ENCODE measurements at places on chromosomes 16 and 17.

GRCh38 chr17:35129154-35129972 is 7.9 kb downstream of the FNDC8 start:
- DNase-seq = no peak

DNA sequence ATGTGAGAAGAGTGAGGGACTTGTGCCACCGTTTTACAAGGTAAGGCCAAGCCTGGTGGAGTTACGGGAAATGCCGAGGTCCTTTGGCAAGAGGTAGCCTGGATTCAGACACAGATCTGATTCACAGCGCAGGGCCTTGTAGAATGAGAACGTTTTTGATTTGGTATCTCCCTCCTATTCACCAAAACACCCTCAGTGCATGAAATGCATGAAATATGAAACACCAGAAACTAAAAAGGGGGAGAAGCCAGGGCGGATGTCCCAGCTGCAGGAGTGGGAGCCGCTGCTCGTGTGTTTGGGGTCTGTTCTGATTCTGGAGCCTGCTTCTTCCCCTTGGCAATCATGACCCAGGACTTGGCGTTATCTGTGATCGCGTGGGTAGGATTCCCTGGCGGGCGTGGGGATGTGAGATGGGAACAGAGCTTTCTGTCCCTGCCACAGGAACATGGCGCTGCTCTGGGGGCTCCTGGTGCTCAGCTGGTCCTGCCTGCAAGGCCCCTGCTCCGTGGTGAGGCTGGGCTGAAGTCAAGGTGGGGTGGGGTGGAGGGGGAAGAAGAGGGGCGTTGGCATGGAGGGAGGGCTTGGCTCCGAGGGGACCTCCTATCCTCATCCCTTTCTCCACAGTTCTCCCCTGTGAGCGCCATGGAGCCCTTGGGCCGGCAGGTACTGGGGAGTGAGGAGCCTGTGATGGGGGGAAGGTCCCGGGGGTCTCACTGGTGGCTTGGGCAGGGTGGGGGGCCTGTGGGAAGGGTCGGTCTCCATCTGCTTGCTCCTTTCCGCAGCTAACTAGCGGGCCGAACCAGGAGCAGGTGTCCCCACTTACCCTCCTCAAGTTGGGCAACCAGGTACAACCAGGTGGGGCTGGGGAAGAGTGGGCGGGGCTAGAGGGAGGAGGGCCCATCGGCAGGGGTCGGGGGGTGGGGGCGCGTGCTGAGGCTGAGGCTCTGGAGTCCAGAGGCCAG is 2.2 kb downstream of the SERPINF2 start:
- DNase-seq = no peak

DNA sequence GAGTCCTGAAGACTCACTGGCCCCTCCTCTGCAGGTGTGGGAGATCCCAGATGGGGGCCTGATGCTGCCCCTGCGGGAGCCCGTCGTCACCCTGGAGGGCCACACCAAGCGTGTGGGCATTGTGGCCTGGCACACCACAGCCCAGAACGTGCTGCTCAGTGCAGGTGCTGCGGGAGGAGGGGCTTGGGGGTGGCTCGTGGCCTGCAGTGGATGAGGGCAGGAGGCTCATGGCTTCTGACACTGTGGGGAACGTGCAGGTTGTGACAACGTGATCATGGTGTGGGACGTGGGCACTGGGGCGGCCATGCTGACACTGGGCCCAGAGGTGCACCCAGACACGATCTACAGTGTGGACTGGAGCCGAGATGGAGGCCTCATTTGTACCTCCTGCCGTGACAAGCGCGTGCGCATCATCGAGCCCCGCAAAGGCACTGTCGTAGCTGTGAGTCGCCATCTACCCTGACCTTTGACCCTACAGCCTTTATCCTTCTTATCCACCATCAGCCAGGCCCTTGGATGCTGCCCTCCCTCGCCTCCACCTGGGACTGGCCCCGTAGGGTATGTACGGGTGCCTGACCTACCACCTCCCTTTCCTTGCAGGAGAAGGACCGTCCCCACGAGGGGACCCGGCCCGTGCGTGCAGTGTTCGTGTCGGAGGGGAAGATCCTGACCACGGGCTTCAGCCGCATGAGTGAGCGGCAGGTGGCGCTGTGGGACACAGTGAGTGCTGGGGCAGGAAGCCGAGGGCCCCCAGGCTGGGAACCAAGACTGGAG is 3.6 kb downstream of the CORO1A start:
- peak; percentile 87 for DNase-seq

DNA sequence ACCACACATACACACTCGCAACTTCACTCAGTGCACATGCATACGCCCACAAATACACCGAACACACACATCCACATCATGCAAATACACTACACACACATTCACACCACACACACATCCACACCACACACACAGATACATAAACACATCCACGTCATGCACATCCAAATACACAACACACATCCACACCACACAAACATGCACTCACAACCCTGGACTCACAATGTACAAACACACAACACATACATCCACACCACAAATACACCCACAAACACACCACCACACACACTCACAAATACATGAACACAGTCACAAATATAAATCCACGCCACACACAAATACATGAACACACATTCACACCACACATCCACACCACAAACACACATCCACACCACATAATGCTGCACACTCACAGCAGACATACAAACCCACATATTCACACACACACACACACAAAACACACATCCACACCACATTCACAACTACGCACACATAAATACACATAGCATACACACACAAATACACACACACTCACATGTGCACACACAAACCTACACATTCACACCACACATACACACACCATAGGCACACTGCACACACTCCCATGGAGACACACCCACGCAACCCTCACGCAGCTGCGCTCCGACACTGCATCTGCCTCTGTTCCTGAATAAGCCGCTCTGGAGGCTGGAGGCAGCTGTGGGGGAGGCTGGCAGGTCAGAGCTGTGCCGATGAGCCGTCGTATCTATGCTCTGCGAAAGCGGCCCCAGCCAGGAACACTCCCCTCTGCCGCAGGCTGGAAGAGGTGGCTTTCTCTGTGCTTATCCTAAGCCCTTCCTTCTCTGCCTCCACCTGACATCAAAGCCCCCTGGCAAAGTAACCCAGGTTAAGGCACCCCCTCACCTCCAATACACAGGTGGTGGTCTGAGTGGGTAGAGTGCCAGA is 141.8 kb downstream of the GRIN2A start:
- no peak for DNase-seq

- DNase-seq = no peak
Observed at GRCh38 chr17:57819285-57819684, 30.6 kb downstream of the MRPS23 start.

DNA sequence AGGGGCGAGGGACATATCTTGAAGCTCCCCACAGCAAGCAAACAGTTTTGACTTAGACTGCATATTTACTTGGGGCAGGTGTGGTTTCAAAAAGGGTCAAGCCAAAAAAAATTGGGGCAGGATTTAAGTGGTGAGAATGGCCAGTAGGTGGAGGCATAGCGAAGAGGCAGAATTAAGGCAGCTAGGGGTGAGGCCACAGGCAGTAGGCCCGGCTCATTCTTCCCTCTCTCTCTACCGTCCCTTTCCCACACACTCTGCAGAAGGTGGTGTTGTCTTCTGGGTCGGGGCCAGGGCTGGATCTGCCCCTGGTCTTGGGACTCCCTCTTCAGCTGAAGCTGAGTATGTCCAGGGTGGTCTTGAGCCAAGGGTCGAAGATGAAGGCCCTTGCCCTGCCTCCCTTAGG is 2.6 kb downstream of the SHBG start:
- DNase-seq = peak; percentile 68

GRCh38 chr17:16878084-16878483 is 93.8 kb downstream of the TNFRSF13B start:
- DNase-seq = no peak

DNA sequence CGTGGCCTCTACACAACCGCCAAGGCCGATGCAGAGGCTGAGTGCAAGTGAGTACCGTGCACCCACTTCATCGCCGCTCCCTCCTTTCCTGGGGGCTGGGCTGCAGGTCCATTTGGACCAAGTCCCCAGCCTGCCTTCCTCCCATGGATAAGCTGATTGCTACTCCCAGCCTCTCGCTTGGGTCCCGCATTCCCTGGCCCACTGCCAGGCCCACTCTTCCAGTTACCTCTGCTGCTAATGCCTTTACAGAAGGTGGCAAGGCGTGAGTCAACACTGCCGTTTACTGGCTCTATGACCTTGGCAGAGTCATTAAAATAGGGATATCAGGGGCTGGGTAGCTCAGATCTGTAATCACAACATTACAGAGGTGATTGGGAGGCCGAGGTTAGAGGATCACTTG is 11.2 kb downstream of the SULT1A2 start:
- DNase-seq = no peak

DNA sequence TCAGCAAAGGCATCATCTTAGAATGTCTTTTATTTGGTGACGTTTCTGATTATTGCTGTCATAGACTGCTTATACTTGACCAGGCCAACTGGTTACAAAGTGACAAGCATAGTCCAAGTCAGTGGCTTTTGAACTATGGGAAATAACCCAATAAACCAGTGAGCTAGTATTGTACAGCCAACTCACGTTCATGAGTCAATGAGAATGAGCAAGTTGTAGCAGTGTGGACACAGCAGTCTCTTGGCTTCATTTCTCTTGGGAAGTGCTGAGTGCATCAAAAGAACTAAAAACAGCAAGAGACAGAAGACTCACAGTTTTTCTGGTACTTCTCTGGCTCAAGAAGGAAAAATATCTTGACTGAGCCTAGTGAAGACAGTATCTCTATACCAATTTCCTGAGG is 36.9 kb upstream of the CRISPLD2 start:
- no peak for DNase-seq

DNA sequence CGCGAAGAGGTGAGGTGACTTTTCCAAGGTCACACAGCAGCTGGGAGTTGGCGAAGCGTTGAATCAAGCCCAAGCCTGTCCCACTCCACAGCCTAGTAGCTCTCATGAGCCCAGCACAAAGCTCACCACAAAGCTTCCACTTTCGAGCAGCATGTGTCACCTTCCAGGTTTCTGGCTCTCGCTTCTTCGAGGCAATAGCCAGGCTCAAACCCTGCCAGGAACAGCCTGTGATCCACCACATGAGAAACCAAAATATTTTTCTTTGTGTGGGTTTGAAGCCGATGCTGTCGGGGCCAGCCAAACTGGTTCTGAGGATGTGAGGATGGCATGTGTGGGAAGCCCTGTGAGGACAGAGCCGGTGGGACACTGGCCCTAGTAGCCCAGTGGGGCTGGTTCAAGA is 68.1 kb downstream of the COG7 start:
- DNase-seq = no peak
